Central memory CD4-positive, alpha-beta T cell (primary cell): ENCODE measurements at places on chromosomes 3 and 15.

DNA sequence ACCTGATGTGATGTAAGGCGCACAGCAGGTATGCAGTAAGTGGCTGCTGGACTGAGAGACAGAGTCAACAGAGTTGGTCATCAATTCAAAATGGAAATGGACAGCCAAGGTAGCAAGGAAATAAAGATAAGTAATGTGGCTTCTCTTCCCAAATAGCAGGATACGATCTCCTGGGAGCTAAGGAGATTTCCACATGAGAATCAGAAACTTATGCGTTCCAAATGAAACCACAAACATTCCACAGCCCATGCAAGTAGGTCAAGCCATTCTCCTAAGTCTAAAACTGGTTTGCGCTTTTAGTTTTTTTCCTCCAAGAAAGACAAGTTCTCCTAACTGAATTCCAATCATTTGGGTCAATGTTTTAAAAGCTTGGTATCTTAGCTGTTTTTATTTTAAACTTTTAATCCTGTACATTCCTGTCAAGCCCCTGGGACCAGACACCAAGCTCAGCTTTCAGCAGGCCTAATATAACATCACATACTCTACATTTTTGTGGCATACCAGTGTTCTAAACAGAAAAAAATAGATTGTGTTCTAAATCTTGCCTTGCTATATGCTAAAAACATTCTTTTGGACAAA lies 73.7 kb upstream of the TSPAN3 start:
- DNase-seq: no peak

DNA sequence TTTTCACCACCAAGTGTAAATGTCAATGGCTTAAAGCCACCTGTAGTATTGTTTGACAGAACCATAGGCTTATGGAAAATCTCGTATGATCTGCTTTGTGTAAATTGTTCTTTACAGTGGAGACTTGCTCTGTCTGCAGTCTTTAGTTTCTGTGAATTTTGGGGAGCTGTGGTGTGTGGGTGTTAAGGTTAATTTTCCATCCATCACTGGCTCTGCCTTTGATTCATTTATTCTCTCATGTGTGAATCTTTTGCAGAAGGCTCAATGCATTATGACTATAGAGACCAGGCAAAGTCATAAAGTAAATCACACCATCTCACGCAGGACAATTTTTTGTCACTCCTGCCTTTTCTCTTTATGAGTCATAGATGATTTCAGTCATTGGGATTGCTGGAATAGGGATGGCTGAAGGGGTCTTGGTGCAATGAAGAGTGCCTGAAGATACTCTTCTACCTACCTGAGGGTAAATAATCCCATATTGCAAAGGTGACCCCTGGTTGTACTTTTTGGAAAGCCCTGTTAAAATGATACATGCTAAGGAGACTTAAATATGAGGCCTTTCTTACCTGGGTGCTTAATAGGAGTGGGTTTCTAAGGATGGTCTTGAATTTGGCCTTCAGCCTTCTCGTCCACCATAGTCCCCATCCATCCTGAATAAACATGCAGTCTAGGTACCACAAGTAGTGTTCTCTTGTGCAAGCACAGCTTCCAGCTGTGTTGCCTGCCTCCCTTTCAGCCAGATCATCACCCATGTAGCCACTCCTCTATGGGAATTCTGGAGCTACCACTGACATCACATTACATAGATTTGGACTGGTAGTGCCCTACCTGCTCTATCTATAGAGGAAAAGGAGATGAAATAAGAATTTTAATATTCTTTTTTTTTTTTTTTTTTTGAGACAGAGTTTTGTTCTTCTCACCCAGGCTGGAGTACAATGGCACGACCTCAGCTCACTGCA lies 14.3 kb downstream of the TGFBR2 start:
- DNase-seq: no peak

GRCh38 chr3:131406274-131406673 lies 24.7 kb downstream of the NUDT16 start:
- no peak for DNase-seq

- DNase-seq: no peak
Measured at GRCh38 chr15:50425219-50425618, 1.0 kb downstream of the USP8 start.

- DNase-seq: no peak
Measured at GRCh38 chr15:85475711-85476110, 95.3 kb downstream of the AKAP13 start.

DNA sequence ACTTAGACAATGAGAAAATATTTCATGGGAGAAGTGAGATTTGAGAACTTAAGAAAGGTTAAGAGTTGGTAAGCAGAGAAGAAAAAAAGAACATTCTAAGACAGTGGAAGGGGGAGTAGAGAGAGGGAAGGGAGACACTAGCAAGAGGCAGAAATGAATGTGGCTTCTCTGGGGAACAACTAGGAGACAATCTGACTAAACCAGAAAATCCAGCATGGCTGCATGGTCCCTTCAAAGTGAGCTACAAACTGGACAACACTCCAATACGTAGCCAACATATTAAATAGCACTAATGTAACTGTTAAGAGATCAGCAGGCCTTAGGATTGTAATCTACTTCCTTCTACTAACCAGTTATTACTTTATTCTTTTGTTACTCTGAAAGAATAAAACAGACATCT lies 89.7 kb downstream of the NR1I2 start:
- no peak for DNase-seq

- no peak for DNase-seq
Measured at GRCh38 chr3:70064194-70064779, 64.8 kb downstream of the SAMMSON start.

- no peak for DNase-seq
Measured at GRCh38 chr15:76991048-76991447, 3.9 kb upstream of the PSTPIP1 start.

DNA sequence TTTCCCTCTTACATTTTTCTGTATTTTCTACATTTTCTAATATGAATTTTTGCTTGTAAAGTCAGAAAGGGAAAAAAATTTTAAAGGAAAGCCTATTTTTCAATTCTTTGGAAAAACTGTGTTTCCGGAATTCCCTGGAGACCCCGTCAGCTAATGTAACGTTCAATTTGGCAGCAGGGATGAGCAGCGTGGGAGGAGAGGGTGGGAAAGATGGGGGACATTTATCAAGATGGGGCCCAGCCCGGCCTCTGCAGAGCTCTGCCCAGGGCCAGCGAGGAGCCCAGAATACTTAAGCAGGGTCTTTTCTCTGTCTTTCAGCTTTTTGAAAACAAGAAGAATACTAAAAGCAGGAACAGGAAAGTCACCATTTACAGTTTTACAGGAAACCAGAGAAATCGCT lies 129.0 kb downstream of the LRRK1 start:
- DNase-seq: no peak

- no peak for DNase-seq
Measured at GRCh38 chr3:170768334-170768801, 101.6 kb downstream of the RPL22L1 start.

DNA sequence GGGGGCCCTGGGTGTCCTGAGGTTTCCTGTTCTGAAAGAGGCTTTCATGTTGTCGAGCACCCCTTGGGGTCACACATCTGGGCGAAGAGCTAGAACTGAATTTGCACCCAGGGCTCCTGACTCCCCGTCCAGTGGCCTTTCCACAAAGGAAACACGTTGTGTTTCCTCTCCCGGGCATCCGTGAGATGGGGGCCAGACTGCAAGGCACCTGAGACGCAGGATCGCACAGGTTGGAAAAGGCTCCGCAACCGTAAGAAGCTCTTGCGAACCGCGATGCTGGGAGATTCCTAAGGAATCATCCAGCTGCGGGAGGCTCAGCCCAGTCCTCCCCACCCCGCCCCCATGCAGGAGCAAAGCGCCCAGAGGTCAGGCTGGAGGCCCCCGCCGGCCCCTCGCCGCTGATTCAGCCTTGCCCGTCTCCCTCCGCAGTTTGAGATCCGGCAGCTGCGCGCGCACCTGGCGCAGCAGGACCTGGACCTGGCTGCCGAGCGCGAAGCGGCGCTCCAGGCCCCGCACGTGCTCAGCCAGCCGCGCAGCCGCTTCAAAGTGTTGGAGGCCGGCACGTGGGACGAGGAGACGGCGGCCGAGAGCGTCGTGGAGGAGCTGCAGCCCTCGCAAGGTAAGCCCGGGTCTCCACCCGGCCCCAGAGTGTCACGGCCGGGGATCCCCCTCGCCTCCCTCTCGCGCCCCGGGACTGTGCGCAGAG lies 119.6 kb downstream of the ETFA start:
- no peak for DNase-seq

DNA sequence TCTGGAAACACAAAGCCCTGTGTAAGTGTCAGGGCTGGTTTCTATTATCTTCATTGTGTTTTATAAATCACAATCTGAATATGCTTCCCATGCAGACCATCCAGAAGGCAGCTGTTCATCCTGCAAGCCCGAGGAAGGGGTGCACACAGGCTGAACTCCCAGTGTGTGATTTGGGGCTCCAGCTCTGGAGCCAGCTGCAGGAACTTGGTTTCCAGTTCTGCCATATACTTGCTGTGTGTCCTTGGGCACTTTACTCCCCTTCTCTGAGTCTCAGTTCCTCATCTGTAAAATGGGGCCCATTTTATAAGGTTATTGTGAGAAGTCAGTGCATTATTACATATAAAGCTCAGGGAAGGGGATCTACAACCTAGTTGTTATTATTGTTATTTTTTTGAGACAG lies 22.6 kb downstream of the CYP8B1 start:
- DNase-seq: no peak

DNA sequence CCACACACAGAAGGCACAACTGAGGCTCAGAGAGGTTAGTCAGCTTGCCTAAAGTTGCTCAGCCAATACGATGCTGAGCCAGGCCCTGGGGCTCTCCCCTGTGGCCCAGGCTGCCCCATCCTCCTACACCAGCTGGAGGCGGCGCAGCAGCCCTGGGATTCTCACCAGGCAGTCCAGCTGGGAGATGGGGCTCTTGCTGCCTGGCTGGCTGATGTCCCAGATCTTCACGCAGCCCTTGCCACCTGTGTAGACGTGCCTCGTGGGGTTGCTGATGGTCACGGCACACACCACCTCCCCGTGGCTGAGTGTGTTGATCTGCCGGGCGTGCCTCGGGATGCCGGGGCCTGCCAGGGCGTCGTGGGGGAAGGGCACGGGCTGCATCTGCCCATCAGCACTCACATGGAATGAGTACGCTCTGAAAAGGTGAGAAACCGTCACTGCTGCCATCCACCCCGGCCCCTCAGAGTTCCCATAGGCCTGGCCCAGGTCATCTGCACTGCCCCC lies 42.8 kb downstream of the TLE3 start:
- no peak for DNase-seq

DNA sequence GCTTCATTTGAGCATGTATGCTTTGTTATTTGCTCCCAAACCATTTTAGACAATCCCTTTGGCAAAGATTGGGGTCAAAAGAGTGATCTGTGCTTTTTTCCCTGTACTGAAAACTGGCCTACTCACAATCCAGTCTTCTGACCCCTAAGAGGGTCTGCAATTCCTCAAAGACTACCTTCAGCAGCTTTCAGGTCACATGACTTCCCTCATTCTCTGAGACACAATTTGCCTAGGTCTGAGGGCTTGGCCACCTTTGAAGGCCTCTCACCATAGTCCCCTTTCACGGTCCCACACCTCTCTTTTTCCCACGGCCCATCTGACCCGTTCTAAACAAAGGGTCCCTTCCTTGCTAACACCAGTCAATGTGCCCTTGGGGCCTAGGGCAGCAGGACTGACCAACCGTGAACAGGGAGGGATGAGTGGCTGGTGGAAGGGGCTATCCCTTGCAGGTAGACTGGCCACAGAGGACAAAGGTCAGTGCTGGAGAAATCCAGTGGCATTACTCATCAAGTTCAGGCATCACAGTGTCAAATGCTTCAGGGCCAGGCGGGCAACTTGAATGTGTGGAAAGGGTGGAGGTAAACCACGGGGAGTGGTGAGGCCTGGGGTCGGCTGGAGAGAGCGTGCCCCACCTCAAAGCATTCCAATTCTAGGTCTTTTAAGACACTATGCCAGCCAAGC lies 10.8 kb downstream of the RASL12 start:
- no peak for DNase-seq

DNA sequence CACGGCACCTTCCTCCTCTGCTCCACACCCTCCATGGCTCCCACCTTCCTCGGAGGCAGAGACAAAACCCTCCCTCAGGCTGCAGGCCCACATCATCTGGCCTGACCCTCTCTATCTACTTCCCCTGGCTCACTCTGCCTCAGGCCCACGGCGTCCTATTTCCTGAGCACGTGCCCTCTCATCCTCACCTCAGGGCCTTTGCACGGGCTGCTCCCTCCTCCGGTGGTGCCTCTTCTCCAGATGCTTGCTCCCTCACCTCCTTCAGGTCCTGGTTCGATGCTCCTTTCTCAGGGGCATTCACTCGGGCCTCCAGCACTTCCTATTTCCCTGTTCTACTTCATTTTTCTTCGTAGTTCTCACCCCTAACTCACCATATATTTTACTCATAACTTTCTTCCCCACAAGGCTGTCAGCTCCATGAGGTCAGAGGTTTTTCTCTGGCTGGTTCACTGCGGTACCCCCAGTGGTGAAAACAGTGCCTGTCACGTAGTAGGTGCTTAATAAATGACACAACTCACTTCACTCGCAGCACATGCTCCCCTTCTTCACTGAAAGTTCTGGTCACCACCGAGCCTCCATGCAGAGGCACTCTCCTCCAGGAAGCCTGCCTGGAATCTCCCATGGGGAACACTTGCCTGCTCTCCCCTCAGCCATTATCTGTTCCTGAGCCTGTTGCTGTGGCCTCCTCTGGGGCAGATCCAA lies 130.7 kb downstream of the WNT7A start:
- no peak for DNase-seq

GRCh38 chr3:100629421-100630127 lies 20.2 kb downstream of the ADGRG7 start:
- no peak for DNase-seq

DNA sequence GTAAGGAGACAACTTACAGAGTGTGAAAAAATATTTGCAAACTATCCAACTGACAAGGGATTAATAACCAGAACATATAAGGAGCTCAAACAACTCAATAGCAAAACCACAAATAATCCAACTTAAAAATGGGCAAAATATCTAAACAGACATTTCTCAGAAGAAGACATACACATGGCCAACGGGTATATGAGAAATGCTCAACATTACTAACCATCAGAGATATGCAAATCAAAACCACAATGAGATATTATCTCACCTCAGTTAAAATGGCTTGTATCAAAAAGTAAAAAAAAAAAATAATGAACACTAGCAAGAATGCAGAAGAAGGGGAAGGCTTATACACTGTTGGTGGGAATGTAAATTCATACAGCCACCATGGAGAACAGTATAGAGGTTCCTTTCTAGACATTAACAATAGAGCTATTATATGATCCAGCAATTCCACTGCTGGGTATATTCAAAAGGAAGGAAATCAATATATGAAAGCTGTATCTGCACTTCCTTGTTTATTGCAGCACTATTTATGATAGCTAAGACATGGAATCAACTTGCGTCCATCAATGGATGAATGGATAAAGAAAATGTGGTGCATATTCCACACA lies 998.6 kb downstream of the NAALADL2 start:
- DNase-seq: no peak

- DNase-seq: no peak
Measured at GRCh38 chr3:33184863-33185262, 33.7 kb downstream of the SUSD5 start.
